ENCODE measurements at places on chromosomes 2 and 18.

DNA sequence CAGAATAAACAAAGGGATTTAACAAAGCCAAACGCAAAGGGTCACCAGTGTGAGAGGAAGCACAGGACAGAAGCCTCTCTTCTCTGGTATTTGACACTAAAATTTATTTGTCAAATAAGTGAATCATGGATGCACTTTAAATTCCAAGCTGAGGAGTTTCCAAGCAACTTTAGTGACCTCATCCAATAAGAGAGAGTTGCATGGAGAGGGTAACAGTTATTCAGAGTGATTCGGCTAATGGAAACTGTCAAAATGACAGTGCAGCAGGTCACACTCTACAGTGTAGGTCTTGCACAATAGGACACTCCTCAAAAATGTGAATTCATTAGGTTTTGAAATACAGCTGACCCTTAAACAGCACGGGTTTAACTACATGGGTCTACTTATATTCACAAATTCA is 103.9 kb upstream of the ACVR1C start:
- no peak for DNase-seq

DNA sequence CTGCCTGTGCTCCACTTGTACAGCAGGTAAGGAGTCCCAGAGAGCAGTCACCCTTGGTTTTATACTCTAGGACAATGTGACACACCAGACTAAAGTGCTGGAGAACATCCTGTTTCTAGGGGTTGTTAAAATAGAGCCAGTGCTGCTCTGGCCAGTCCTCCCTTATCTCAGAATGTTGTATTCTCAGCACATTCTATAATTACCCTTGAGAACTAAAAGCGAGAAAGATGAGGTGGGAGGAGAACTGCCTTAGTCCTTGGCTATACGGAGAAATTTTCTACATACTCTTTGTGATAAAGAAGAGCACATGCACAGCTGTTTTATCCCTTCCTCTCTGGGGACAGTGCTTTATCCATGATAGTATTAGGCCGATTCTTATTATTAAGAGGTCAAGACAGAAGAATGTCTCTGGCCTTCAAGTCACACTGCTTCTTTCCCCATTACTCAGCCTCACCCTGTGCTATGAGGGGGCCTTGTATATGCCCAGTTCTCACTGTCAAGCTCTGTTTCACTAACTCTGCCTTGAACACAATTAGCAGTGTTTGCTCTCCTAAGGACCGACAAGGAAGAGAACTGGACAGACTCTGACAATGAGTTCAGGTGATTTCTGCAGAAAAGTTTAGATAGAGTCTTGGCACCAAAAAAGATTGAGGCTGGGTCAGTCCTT is 385.8 kb downstream of the TRIB2 start:
- no peak for DNase-seq

GRCh38 chr2:216644842-216645635 is 11.8 kb downstream of the IGFBP2 start:
- DNase-seq: no peak

DNA sequence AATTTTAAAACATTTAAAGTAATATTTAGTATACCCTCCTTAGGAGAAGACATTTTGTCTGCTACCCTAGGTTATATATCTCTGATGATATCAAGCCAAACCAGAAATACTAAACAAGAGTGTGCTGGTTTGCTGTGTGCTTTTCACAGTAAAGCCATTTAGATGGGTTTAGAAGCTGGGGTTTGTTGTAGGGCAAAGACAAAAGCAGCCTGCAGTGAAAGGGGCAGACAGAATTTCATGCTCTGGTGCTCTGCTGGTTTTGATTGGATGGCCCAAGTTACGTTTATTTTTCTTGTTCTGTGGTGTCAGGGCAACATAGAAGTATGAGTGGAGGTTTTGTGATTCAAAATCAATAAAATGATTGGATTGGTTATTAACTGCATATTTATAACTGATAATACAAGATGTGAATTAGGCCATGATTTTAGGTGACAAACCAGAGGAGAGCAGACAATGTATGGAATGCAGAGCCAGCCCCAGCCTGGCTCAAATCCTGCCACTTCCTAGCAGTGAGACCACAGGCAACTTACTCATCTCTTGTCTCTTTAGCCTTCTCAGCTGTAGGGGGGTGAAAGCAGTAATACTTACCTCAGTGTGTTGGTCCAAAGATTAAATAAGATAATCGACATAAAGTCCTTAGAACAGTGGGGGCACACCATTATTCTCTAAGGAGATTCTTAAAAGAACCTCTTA is 30.9 kb upstream of the IER3IP1 start:
- DNase-seq: no peak

- DNase-seq: no peak
These were observed 32.9 kb downstream of the KCNK3 start for GRCh38 chr2:26725521-26725820.

- DNase-seq: no peak
These were observed 741.5 kb upstream of the SLC39A10 start for GRCh38 chr2:194915485-194915884.

DNA sequence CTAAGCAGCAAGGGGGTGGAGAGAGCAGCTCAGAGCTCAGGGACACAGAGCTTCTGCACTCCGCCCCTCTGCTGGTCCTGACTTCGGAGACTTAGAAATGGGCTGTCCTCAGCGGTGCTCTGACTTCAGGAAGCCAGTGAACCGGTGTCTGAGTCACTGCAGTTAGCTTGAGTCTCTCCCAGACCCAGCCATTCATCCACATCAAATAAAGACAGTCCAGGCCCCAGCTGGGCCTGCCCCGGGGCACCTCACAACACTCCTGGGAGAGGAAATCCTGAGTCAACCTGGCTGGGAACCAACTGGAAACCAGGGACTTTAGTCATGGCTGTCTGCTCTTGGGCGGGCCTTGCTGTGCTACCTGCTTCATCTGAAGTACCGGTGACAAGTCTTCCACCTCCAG is 5.4 kb upstream of the ITGB6 start:
- DNase-seq: no peak

DNA sequence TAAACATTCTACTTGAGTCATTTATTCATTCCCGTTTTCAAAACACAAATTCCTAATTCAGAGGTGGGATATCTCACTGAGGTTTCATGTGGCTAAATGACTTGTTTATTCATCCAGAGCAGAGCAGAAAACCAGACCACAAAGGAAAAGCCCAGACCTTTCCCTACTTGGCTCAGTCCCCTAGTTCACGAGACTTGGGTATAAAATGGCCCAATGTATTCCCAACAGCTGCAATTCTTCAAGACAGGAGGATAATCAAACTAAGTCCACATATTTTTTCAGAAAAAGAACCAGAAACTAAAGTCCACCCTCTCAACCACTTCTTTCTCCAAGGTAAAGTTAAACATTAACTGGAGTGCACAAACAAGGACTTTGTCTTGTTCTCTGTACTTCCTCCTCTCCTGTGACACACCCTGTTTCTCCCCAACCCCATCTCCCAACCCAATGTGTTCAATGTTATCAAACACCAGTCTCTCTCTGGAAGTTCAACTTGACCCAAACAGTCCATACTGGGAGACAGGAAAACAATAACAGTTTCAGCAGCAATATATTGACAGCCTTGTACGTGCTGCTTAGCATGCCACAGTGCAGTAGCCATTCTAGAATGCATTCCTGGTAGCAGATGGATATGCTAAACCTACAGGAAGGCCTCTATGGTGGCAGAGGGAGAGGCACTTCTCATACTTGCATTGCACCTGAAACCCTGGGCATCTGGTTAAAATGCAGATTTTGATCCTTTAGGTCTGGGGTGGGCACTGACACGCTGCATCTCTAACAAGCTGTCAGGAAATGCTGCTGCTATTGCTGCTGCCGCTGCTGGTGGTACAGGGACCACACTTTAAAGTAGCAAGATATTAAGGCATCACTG is 110.7 kb downstream of the INO80D start:
- no peak for DNase-seq

DNA sequence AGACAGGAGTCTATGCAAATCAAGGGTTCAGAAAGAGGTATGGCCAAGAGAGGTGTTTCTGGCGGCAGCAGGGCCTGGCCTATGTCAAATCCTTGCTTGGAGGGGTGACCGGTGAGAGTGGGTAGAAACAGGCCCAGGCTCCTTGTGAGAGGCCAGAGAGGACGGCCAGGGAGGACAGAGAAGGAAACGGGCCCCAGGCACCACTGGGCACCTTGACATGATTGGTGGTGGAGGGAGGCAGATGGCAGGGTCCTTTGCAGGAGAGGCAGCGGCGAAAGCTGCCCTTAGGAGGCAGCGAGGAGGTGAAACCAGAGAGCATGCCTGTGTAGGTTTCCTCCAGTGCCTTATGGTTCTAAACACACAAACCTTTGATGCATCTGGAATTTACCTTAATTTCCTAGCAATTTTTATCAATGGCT is 6.2 kb downstream of the RAMP1 start:
- no peak for DNase-seq
